ENCODE measurements at places on chromosomes 7 and 10. TPM values are rescaled to one million over a fixed set of nuclear protein-coding genes. Genes with fewer than 3 reads are reported as not detected.

DNA sequence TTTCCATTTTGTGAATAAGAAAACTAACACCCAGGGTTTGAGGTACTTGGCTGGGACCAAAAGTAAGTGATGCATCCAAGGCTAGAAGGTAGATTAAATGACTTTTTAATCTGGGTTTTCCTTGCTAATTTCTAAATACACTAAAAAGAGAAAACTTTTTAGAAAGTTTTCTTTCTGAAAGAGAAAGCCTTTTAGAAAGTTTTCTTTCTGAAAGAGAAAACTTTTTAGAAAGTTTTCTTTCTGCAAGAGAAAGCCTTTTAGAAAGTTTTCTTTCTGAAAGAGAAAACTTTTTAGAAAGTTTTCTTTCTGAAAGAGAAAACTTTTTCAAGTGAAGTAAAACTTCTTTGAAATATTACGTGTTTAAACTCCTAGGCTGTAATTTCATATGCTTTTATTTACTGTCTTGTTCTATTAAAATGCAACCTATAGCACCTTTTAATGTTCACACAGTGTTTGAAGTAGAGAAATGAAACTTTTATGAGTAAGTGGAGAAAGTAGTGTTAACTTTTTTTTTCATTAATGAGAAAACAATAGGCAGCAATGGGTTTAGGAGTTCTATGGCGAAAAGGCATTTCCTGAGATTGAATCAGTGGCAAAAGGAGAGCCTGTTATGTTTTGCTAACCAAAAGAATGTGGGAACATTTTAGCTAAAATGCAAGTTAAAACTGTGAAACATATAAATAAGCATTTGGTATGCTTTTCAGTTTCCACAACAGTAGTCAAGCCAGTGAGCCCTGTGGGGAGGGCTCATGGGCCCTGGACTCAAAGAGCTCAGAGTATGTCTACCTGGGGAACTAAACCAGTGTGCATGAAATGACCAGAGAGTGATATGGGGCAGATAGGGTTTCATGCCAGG is 103.7 kb downstream of the RBM20 start:
- peak; percentile 47 for DNase-seq

GRCh38 chr7:148572067-148572522 is 18.5 kb upstream of the C7orf33 start:
- no peak for DNase-seq

- no peak for DNase-seq
Measured at GRCh38 chr10:72697716-72698115, 5.8 kb downstream of the MCU start.

ACSM6 gene
- not detected for total RNA-seq

DNA sequence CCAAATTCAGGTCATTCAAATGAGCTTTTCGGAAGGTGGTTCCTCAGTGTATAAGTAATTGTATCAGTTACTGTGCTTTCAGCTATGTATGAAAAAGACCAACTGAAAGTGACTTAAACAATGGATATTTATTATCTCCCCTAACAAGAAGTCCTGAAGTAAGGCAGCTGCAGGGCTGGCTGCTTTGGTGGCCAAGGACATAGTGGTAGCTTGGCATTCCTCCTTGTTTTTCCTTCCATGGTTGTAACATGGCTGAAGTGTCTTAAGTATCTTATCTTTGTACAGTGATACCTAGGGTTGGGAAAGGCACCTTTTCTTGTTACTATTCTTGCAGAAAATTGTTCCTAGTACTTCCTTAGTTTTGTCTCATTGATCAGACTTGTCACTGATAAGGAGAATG is 21.4 kb downstream of the EXOC4 start:
- no peak for DNase-seq

DNA sequence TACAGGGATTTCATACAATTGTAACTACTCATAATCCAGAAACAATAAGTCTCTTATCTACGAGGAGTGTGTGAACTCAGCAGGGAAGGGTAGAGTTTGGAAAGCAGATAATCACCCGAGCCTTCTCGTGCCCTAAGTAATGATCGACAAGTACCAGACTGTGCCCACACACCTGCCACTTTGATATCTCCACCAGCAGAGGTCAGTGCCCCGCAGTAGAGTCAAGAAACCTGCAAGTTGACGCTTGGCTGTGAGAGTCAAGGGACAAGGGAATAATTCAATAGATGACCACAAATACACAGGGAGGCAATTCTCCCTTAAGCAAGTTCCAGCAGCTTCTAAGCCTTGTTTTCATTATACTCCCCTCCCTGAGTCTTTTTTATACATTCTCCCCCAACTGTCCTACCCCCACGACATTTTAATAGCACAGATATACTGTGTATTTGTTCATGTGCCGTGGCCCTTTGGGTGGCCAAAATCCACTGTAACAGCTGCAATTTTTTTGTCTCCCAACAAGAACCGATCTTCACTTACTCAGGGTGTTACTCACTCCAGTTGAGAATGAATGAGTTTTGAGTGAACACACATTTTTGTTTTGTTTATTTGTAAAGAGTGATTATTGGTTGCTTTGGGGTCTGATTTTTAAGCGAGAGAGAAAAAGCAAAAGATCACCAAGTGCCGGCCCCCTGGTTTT is 106.9 kb upstream of the RHEB start:
- DNase-seq, result no peak

PRF1 gene
- not detected for total RNA-seq

MYL10 gene
- total RNA-seq, result not detected

DNA sequence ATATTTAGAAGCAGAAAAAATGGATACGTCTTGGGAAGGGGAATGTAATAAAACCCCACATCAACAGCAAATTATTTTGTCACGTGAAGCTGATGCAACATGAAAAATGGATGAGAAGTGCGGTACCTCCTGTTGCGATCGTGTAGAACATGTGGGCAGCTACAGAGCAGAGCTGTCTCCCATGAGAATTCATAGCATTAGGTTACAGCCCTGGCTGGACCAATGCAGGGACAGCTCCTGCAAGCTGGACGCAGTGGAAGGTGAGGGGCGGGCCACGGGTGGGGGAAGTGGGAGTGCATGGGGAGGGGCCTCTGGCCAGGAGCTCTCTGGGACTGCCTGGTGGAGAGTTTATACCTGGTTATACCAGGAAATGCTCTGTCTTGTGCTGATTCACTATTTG is 120.3 kb downstream of the GATA3 start:
- no peak for DNase-seq

ENO4 gene
- total RNA-seq, result 0.07 TPM

GPR15LG gene
- not detected for total RNA-seq

- DNase-seq, result no peak
Measured at GRCh38 chr7:46685051-46685450, 764.0 kb upstream of the IGFBP3 start.

- DNase-seq, result peak; percentile 75
Measured at GRCh38 chr7:96236198-96237039, 85.5 kb downstream of the SLC25A13 start.

DNA sequence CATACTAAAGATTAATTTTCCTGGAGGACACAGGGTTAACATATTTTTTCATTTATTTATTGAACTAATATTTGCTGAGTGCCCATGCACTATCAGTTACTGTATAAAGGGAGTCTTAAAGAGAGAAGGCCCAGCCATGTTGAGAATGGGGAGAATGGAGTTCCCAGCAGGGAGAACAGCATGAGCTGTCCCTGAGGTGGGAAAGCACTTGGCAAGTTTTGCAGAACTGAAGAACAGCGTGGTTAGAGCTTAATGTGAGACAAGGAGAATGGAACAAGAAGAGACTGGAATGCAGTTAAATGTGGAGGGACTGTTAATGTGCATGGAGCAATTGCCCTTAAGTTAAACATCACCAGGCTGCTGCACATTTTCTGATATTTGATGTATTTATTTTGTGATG is 435.4 kb downstream of the SUGCT start:
- no peak for DNase-seq

FAM200A gene
- 5.4 TPM for total RNA-seq

DNA sequence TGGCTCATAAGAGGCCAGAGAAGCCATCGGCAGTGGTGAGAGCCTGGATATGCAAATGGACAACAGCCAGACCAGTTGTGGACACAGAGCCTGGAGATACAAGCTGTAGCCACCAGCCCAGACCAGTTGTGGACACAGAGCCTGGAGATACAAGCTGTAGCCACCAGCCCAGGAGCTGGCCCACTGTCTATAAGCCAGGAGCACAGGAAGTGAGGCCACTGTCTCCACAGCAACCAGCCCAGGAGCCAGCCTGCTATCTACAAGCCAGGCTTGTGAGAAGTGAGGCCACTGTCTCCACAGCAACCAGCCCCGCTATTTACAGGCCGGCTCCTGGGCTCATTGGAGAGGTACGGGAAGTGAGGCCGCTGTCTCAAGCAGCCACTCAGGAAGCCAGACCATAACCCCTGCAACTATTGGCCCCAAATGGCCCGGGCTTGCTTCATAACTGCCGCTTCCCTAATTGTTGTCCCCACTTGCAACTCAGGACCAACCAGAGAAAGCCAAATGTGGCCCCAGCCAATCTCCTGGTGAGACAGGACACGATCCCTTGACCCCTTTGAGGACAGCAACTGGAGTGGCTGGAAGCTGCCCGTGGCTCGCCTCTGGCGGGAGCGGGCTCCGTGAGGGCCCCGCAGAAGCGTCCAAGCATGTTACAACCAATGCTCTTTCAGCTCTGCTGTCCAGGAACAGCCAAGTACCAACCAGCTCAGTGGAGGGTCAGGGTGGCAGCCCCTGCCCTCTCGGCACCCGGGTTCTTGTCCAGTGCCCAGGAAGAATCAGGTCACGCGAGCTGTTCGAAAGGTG is 44.1 kb upstream of the CNPY1 start:
- no peak for DNase-seq

ANKRD61 gene
- 0.07 TPM for total RNA-seq

ZPBP gene
- not detected for total RNA-seq

SMIM30 gene
- 52.5 TPM for total RNA-seq

TMEM236 gene
- 0.11 TPM for total RNA-seq

ZNF655 gene
- total RNA-seq, result 20.9 TPM

GRCh38 chr10:109912335-109913281 is 10.7 kb downstream of the XPNPEP1 start:
- no peak for DNase-seq

NCF1 gene
- not detected for total RNA-seq

DNA sequence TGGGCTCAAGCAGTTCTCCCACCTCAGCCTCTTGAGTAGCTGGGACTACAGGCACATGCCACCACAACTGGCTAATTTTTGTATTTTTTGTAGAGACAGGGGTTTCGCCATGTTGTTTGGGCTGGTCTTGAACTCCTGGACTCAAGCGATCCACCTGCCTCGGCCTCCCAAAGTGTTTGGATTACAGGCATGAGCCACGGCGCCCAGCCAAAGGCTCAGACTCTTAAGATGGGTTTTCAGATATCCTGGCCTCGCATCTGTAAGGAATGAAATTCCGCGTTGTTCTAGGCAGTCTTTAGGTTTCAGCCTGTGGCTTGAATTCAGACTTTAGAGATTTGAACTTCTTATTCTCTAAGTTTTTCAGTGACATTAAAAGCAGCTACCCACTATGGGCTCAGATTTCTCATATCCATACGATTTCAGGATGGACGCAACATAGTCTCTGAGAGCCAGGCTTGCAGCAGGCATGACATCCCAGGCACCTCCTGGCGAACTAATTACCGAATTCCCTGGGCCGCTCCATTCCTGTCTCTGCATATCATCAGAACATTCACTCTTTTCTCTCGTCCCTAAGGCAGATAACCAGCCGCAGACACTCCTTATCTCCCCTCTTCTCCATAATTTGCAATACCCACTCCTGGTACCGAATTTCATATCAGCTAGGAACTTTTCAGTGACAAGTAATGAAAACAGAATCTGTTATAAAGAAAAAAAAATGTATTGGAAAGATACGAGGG is 29.7 kb downstream of the IL15RA start:
- DNase-seq, result no peak

GRCh38 chr7:39304178-39304577 is 262.0 kb upstream of the YAE1 start:
- DNase-seq, result no peak

GRCh38 chr10:35684586-35684985 is 42.5 kb upstream of the FZD8 start:
- DNase-seq, result no peak

DNA sequence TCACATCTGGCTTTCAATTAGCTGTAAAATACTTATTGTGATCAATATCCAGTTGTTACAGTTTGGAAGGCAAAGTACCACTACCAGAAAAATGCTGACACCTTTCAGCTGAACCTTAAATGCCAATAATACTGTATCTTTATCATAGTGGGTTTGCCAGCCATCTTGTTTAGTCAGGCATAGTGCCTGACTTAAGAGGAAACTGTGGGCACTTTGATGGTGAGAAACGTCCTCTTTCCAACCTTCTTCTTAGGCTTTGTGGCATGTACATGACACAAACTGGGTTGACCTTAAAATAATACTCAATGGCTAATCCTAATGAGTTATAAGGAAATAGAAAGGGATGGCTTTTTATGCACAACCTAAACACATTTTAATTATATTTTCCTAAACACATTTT is 52.3 kb upstream of the PRR15 start:
- no peak for DNase-seq

GRCh38 chr7:79064187-79064823 is 389.2 kb downstream of the MAGI2 start:
- DNase-seq, result no peak

DNA sequence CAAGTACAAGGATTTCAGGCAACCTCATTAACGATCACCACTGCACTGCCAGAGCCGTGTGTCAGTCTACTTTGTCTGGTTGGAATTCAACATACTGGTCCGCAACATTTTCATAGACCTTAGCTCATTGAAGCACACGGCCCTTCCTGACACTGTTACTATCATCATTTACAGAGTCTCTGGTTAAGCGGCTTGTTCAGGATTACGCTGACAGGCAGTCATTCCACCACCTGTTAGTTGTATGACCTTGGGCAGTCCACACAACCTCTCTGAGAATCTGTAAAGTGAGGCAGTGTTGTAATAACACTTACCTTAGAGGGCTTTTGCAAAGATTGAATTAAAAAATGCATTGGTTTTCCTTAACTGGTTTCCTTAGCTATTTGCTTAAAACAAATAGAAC is 112.6 kb downstream of the AOAH start:
- no peak for DNase-seq

TCERG1L gene
- not detected for total RNA-seq

- no peak for DNase-seq
Measured at GRCh38 chr10:123474700-123475099, 191.5 kb upstream of the GPR26 start.

KAT6B gene
- 16.6 TPM for total RNA-seq

PLXNA4 gene
- total RNA-seq, result 12.5 TPM

DNA sequence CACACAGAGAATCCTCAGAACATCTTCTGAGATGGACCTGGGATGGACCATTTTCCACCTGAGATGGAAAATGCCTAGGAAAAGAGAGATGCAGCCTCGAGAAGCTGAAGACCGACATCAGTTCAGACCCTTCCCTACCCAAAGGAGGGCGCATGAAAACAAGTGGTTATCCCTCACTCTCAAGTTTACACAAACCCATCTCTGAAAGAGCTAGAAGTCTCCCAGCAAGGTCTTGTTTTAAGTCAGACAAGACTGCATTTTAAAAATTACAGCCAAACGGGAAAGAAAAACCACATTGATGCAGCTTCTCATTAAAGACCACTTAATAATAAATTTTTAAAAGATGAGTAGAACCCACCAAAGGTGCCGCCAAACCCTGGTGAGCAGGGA is 1.3 kb downstream of the RAPGEF5 start:
- no peak for DNase-seq

All from pulmonary artery endothelial cell (primary cell).